Panc1 (cell line): ENCODE measurements at places on chromosomes 16 and 17.

DNA sequence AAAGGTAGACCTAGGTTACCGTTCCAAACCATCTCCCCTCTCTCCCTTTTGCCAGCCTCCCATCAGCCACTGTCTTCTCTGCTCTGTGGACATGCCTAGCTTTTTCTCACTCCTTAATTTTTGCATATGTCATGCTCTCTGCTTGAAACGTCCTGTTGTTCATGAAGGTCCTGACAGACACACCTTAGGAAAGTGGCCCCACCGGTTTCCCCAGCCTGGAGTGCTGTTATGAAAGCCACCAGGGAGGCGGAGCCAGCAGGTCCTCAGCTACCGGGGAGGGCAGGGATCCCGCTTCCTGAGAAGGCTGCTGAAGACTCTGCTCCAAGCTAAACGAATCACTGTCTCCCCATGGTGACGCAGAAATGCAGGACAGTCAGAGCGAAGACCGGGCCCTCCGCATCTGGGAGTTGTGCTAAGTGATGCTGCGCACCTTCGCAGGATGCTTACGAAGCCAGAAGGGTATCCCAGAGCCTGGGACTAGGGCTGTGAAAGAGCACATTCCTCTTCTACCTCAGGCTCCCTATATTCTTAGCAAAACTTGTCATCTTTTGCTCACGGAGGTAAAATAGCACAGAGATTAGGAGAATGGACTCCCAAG, 2.3 kb upstream of the SLC16A11 start:
- DNase-seq: no peak

GRCh38 chr16:21964353-21964752, 11.2 kb downstream of the UQCRC2 start:
- no peak for DNase-seq

- no peak for DNase-seq
Observed at GRCh38 chr17:30449480-30449879, 27.7 kb upstream of the GOSR1 start.

DNA sequence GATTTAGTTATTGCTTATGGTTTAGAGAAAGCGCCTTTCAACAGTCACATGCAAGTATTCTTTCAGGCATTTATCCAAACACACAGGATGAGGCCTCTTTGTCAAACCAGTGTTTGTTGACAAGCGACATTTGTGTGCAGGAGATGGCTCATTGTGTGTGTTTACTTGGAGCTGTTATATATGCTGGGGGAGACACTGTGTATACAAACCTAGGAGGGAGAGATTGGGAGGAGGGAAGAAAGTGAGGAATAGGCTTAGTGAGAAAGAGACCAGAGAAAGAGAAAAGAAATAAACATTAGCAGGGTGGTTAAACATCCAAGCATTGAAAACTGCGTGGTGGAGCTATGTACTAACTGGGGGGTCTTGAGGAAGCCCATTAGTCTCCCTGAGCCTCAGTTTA, 437.6 kb downstream of the MAF start:
- no peak for DNase-seq

- DNase-seq: peak; percentile 22
Observed at GRCh38 chr17:1573932-1574696, 11.5 kb upstream of the PITPNA start.

DNA sequence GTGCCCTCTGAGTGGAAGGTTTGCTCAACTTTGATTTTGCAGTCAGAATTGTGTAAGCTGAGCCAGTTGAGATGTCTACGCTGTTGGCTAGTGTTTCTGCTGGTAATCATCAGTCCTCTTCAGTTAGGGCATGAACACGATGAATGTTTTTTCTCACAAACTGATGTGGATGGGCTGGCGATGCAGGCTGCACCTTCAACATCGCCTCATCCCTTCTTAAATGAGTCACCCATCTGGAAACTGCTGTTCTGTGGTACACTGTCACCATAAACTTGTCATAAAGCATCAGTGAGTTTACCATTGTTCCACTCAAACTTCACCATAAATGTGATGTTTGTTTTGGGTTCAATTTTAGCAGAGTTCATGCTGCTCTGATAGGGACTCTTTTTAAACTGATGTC, 8.4 kb downstream of the C16orf95 start:
- no peak for DNase-seq

GRCh38 chr16:53043986-53044601, 8.6 kb downstream of the CHD9NB start:
- DNase-seq: no peak

DNA sequence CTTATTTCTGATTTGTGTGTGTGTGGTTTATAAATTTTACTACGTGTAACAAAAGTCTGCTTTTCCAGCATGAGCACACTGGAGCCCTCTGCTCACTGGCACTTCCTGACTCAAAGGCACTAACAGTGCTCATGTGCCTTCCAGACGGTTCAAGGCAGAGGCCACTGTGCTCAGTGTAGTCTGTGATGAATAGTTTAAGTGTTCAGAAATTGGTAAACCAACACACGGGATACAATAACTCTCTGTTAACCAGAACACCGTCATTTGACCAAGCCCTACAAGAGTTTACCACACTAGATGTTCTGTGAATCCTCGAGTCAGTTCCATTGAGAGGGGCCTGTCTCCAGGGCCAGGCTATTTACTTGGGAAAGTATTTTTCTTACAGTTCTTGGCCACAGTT, 191.9 kb downstream of the MRTFB start:
- no peak for DNase-seq

DNA sequence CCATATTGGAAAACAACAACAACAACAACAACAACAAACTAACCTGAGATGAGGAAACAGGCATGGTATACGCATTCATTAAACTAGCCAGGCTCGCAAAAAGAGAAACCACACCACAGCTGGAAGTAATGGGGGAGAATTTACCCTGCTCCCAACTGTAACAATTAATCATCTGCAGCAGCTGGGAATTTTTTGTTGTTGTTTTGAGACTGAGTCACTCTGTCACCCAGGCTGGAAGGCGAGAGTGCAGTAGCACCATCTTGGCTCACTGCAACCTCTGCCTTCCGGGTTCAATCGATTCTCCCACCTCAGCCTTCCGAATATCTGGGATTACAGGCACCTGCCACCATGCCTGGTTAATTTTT, 16.3 kb downstream of the PRPSAP1 start:
- DNase-seq: no peak

- no peak for DNase-seq
Observed at GRCh38 chr17:66720027-66720426, 114.9 kb upstream of the CACNG5 start.

DNA sequence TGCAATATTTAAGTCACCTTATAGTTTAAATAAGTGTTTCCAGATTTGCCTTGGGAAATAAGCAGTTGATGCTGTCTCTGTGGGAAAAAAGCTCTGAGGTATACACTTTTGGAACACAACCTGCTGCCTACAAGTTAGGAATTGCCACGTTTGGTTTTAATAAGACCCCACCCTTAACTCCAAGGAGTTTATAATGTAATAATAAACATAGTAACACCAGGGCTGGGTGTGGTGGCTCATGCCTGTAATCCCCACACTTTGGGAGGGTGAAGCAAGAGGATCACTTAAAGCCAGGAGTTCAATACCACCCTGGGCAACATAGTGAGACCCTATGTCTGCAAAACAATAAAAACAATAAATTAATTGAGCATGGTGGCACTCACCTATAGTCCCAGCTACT, 15.9 kb upstream of the SMG1 start:
- DNase-seq: no peak

- DNase-seq: peak; percentile 70
Observed at GRCh38 chr17:1110862-1111598, 68.8 kb downstream of the ABR start.

DNA sequence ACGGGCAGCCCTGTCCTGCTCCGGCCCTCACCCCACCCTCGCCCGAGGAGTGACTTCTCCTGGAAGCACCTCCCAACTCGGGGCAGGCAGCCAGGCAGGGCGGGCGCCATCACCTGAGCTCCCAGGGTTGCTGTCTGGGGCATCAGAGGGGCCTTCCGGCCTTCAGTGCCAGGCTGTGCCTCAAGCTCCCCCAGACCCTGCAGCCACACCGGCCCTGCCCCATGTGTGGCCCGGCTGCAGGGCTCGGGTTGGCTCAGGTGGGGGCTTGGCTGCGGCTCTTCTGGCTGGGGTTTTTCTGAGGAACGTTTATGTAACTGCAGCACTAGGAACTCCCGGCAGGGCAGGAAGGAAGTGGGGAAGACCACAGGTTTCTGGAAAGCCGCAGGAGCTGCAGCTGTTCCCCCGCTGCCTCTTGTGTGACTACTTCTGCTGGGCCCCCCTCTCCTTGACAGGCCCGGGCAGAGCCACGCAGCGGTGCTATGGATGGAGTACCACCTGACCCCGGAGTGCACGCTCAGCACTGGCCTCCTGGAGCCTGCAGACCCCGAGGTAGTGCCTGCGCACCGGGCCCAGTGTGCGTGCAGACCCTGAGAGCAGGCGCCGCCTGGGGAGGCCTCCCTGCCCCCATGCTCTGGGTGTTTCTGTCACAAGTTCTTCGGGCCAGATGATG, 45.6 kb downstream of the PRMT7 start:
- no peak for DNase-seq

DNA sequence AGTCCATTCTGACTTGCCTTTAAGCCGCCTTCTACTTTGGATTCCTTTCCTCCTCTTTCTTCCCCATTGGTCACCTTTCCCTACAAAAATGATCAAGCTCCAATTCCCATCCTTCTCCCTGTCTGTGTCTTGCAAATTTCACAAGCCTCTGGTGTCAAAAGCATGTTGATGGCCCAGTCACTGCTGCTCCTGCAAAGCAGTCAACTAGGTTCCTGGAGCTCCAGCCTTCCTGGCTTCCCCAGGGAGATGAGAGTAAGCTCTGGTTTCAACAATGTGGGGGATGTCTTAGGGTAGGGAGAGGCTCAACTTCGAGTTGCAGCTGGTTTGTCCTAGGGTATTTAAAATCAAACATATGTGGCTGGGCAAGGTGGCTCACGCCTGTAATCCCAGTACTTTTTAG, 36.1 kb upstream of the HELZ start:
- no peak for DNase-seq

- peak; percentile 80 for DNase-seq
Observed at GRCh38 chr17:27384261-27384701, 72.0 kb upstream of the KSR1 start.

DNA sequence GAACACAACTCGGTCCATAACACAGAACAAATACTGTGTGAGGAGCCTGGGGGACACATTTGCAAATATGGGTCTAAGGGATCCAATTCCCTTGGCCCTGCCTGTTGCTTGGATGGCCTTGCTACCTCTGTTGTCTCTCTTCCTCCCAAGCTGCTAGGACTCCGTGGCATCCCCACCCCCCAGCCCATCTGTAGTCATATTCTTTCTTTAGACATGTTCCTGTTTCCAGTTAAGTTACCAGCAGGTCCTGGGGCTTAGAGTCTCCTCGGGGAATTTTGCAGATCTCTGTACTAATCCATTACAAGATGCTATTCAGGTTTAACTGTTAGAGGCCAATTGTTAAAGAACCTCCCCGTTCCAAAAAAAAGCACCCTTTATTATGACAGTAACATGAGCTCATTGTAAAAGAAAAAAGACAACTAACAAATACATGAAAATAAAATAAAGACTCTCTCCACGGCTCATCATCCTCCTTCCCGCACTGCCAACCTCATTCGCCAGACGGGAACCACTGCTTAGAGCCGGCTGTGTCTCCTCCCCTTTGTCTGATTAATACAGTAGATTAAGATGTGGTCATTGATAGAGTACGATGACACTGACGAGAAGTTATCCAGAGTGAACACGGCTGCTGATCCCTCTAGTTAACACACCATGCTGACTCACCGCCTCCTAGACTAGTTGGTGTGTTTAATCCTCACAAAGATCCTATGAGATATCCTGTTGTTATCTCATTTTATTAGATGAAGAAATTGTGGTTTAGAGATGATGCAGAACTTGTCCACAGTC, 22.2 kb downstream of the HS3ST4 start:
- DNase-seq: no peak

- peak; percentile 39 for DNase-seq
Observed at GRCh38 chr17:17354560-17355349, 51.6 kb downstream of the NT5M start.

DNA sequence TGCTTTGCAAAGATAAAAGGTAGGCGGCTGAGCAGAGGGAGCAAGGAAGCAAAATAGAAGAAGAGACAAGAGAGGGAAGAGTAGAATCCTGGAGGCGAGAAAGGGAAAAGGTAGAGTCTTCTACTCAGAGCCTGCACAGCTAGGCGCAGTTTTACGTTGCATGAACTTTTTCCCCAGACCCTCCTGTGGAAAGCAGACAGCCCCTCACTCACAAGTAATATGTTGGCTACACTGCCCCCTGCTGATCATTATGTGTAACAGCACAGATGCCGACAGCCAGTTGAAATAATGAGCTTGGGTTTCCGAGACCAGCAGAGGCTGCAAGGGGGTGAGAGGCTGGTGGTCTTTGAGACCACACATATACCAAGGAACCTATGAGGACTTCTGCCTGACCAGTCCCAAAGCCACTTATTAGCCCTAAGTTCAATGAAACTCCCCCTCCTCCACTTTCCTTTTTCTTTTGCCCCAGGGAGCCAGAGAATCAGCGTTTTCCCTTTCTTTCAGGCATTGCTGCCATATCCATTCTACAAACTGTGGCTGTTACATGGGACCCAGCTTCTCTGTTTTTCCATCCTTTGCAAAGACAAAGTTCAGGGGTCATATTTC, 22.5 kb upstream of the CMTR2 start:
- DNase-seq: peak; percentile 12

DNA sequence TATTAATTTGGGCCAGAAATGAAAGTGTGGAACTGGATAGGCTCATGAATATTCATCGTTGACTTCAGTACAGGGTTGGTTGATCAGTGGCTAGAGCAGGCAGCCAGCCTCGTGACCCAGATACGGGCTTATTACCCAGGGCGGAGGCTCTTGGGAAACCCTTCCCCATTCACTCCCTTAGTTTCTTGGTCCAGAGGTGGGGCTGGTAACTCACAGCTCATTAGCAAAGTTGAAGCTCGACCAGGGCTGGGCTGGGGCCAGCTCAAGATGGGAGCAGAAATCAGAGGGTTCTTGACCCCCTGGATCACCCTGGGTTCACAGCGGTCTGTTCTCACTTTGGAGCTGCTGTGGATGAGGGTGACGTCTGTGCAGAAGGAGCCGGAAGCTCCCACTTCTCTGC, 44.6 kb upstream of the GSE1 start:
- no peak for DNase-seq

- no peak for DNase-seq
Observed at GRCh38 chr16:82832821-82833220, 206.1 kb downstream of the CDH13 start.

- no peak for DNase-seq
Observed at GRCh38 chr16:9039210-9039609, 52.2 kb upstream of the HAPSTR1 start.

DNA sequence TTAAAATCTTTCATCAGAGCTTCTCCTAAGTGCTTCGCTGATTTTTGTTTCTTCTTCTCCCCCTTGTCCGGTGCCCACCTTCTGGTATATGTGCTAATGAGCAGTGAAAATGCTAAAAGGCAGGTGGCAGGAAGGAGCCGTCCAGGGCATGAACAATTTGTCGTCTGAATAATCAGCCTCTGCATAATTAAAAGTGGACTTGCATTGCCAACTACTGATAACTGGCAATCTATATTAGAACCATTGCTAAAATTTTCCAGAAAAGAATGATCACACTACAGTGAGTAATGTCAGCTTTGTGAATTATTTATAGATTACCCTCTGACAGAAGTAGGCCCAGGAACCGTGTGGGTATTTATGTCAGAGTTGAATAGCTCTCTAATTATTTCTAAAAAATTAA, 28.1 kb downstream of the SERPINF1 start:
- DNase-seq: no peak

GRCh38 chr17:28675490-28675889, 13.5 kb downstream of the SUPT6H start:
- no peak for DNase-seq
